SK-N-SH (cell line): ENCODE measurements at places on chromosomes 11 and 22. TPM values are rescaled to one million over a fixed set of nuclear protein-coding genes. Genes with fewer than 3 reads are reported as not detected.

GRCh38 chr11:133047036-133047770 lies 485.1 kb downstream of the OPCML start:
- peak; percentile 30 for DNase-seq

The IZUMO1R gene
- 0.31 and 0.43 TPM in 2 replicates for polyA plus RNA-seq

- no peak for DNase-seq
Measured at GRCh38 chr11:73384872-73385689, 8.9 kb downstream of the RELT start.

The POGLUT3 gene
- 26.3 and 32.3 TPM in 2 replicates for polyA plus RNA-seq

The KRTAP5-8 gene
- 0.06 TPM in 1 of 2 replicates, not detected in the other for polyA plus RNA-seq

- no peak for DNase-seq
Measured at GRCh38 chr11:73009972-73010371, 132.1 kb downstream of the FCHSD2 start.

The SUN2 gene
- 9.0 and 10.2 TPM in 2 replicates for polyA plus RNA-seq

The PNPLA5 gene
- not detected in 2 replicates for polyA plus RNA-seq

The SAA4 gene
- not detected in 2 replicates for polyA plus RNA-seq

The SDHD gene
- polyA plus RNA-seq = 169 and 192 TPM in 2 replicates

The TTC12 gene
- polyA plus RNA-seq = 15.1 and 22.9 TPM in 2 replicates

The CASP5 gene
- polyA plus RNA-seq = not detected in 2 replicates

DNA sequence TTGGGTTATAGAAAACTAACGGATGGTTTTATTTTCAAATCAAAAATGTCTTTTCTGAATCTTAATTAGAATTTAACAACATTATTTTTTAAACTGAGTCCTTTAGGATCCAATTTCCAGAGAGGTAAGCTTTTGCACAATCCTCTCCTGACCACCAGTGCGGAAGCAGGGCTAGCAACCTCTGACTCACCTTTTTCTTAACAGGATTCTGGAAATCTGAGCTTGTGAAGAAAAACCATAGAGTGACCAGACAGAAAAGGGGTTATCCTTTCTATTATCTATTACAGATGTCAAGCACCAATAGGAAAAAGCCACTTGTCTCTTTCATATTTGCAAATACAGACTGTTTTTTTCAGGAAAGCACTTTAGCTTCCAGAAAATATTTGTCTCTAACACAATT lies 25.3 kb downstream of the ALG9 start:
- DNase-seq = peak; percentile 6

The VSIG2 gene
- 0.06 TPM in 1 of 2 replicates, not detected in the other for polyA plus RNA-seq

GRCh38 chr11:27355575-27356104 lies 7.4 kb downstream of the CCDC34 start:
- no peak for DNase-seq

GRCh38 chr11:27718346-27718862 lies 18.1 kb upstream of the BDNF start:
- peak; percentile 76 for DNase-seq

The VSIG10L2 gene
- 0.02 and 0.16 TPM in 2 replicates for polyA plus RNA-seq

GRCh38 chr22:29964776-29965175 lies 81.8 kb downstream of the MTMR3 start:
- no peak for DNase-seq

- no peak for DNase-seq
Measured at GRCh38 chr11:44589301-44589700, 23.8 kb downstream of the CD82 start.

The DCDC1 gene
- polyA plus RNA-seq = 0.12 and 0.18 TPM in 2 replicates

The MMP27 gene
- polyA plus RNA-seq = not detected in 2 replicates

GRCh38 chr11:65560555-65561418 lies 2.6 kb upstream of the LTBP3 start:
- DNase-seq = peak; percentile 84

DNA sequence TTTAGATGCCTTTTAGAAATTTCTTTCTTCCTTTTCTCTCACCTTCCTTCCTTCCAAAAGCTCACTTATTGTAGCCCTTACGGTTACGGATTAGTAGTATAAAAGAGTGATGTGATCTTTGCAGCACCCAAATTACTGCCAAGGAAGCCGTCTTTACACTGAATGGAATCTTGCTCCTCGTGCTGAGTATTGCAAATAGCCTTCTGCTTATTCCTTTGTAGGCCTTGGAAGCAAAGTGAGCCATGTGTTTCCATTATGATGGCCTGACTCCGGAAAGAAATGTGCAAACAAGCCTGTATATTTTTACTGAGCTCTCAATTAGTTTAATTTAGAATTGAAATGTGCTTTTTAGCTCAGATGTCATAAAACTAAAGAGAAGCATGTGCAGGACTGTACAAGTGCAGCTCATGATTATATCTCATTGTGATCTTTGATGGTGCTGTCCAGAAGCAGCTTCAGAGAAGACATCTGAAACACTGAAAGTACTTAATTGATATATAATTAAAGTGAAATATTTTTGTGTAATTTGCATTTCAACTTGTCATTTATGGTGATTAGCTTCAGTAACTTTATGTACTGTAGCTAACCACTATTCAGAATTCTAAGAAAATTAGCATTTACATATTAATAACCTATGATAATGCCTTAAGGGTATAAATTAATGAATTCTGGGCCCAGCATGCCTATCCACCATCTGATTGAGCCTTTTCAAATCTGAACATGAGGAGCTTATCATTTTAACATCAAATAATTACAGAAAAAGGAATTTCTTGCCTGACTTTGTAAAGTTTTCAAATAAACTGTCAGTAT lies 129.3 kb downstream of the GRIA4 start:
- peak; percentile 12 for DNase-seq

- DNase-seq = no peak
Measured at GRCh38 chr11:132008226-132008625, 637.8 kb downstream of the NTM start.

DNA sequence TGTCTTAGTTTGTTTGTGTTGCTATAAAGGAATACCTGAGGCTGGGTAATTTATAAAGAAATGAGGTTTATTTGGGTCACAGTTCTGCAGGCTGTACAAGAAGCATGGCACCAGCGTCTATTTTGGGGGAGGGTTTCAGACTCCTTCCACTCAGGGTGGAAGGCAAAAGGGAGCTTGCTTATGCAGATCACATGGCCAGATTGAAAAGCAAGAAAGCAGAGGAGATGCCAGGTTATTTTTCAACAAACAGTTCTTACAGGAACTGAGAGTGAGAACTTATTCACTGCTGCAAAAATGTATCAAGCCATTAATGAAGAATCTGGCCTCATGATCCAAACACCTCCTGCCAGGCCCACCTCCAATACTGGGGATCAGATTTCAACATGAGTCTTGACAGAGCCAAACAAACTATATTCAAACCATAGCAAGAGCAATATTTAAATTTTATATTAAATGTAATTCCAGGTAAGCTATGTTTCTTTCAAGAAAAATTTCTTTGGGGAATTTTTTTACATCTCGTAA lies 66.9 kb downstream of the NXPE2 start:
- no peak for DNase-seq

DNA sequence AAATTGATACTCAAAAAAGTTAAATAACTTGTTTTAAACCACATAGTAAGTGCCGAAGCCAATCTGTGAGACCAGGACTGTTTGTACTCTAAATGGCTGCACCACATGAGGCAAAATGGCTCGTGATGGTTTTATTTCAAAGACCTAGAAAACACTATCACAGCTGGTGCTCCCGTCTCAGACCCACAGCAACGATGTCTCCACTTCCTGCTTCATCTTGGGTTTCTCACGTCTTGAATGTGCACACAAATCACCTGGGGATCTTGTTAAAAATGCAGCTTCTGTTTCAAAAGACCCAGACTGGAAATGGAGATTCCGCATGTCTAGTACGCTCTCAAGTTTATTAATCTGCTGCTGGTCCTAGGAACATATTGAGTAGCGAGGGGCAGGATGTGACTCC lies 1.2 kb downstream of the CD3E start:
- DNase-seq = no peak

DNA sequence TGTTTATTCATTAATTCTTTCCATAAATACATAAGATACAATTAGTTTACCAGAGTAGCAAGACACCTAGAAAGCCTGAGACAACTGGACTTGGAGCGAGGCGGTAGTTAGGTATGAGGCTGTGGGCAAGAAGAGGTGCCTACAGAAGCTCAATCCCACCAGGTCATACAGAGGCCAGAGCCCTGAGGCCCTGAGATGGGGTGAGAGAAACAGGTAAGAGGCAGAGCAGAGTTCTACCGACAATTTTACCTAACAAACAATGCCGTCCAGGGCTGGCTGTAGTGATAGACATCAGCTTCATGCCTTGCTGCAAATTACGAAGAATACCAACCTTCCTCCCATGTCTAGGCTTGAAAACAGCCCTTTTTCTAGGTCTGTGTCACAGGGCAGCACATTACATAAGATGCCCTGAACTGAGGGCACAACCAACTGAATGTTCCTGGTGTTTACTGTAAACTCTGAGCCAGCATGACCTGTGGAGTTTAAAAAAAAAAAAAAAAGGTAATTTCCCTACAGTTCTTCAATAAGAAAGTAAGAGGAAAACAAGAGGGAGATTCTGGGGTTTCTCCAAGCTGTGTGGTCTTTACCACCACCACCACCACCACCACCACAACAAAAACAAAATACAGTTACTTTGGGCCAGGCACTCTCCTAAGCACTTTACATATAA lies 105.8 kb downstream of the GAB2 start:
- DNase-seq = no peak

The CCDC188 gene
- polyA plus RNA-seq = 21.1 and 24.0 TPM in 2 replicates

GRCh38 chr22:42905217-42905616 lies 48.1 kb upstream of the ARFGAP3 start:
- DNase-seq = no peak

The CARD18 gene
- not detected in 2 replicates for polyA plus RNA-seq

DNA sequence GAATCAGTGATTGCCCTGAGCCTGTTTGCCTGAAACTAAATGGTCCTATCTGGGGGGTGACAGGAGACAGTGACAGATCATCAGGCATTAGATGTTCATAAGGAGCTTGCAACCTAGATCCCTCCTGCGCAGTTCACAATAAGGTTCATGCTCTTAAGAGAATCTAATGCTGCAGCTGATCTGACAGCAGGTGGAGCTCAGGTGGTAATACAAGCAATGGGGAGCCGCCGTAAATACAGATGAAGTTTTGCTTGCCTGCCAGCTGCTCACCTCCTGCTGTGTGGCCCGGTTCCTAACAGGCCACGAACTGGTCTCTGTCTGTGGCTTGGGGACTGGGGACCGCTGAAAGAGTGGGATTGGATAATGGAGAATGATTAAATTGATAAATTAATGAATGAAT lies 14.0 kb downstream of the NOX4 start:
- no peak for DNase-seq

GRCh38 chr11:74751303-74751702 lies 2.7 kb downstream of the RNF169 start:
- DNase-seq = no peak

The TRIM51 gene
- not detected in 2 replicates for polyA plus RNA-seq

The KRTAP5-1 gene
- not detected in 2 replicates for polyA plus RNA-seq

- DNase-seq = no peak
Measured at GRCh38 chr11:75319035-75319877, 32.2 kb downstream of the ARRB1 start.

The SYT7 gene
- 1.1 and 1.4 TPM in 2 replicates for polyA plus RNA-seq

GRCh38 chr11:29025001-29025400 lies 916.8 kb downstream of the METTL15 start:
- DNase-seq = no peak

The OR4A16 gene
- polyA plus RNA-seq = not detected in 2 replicates

DNA sequence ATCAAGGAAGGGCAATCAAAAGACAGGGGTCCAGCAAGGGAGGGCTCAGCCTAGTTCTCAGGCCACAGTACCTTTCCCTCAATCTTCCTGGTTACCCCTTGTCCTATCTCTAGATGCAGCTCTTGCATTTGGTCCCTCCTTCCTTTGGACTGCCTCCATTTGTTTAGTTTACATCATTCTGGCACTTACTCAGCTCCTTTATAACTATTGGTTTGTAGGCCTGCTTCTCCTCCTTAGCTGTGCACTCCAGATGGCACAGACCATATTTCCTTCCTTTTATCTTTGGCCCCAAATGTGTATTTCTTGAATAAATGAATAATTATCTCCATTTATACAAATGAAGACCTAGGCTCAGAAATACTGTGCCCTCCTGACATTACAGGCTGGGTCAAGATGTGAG lies 92.3 kb upstream of the AMOTL1 start:
- DNase-seq = no peak

DNA sequence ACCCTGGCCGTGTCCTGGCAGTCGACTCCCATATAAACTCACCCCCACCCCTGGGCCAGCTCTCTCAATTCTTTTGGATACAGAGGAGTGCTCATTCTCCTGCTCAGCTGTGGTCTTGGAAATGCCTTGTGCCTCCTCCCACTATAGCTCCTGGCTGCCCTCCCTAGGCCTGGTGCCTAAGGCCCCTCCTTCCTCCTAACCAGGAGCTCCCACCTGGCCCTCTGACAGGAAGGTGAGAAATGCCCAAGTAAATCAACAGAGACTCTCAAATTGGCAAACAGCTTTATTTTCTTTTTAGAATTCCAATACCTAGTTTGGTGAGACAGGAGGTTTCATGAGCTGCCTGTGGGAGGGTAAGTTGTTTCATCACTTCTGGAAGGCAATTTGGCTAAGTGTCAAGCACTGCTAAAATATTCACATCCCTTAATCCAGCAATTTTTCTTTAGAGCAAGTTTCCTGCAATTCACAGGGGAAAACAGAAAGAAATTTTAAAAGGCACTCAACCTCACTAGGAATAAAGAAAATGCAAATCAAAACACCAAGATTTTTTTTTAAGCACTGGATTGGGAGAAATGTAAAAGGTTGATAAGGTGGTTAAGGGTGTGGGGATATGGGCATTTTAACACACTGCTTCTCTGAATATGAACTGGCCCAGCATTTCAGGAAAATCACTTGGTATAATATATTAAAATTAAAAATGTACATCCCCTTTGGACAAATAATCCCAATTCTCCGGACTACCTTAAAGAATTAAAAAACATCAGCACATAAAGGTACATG lies 209.7 kb upstream of the ARHGAP20 start:
- DNase-seq = no peak

DNA sequence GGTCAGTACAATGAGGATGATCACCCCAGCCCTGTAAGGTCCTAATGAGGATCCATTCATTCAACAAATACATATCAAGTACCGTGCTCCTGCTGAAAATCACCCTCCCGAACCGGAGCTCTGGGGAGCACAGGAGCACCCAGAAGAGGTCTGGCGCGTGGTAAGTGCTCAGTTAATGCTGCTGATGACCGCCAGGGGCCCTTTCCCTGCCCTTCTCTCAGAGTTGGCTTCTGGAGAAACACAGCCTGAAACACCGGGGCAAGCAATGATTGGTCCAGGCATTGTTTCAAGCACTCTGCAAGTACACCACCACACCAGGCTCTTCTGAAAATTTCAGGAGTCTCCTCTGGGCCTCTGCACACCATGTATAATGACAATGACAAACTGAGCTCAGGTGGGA lies 3.8 kb upstream of the CCDC86 start:
- DNase-seq = no peak
